ENCODE measurements at places on chromosomes 13 and 19. TPM values are rescaled to one million over a fixed set of nuclear protein-coding genes. Genes with fewer than 3 reads are reported as not detected.

GRCh38 chr19:41928754-41929535 lies 696 bp upstream of the ERFL start:
- no peak for DNase-seq

Gene LIM2
- polyA plus RNA-seq, result 0.40 TPM

Gene ZNF433
- 17.0 TPM for polyA plus RNA-seq

DNA sequence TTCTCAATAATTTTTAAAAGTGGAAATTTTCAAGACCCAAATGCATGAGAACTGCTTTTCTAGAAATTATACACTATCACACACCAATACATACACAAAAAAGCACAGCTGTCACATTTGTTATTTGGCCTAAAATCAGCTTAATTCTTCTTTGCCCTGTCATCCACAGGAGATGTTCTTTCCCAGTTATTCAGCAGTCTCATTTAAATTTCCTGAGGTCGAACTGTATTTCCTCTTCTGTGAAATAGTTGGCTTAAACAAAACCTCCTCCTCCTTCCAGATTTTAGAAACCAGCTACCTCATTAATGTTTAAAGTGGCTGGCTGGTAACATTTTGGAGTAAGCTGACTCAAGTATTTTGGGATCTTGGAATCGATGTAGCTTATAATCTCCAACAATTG lies 39.1 kb downstream of the SMAD9 start:
- no peak for DNase-seq

Gene TEKTIP1
- 8.6 TPM for polyA plus RNA-seq

Data from left renal cortex interstitium (tissue), 4 donors.